GM12892 (cell line): ENCODE measurements at places on chromosomes 4 and X.

- no peak for DNase-seq
Observed at GRCh38 chr4:153346031-153346430, 1.5 kb downstream of the MND1 start.

DNA sequence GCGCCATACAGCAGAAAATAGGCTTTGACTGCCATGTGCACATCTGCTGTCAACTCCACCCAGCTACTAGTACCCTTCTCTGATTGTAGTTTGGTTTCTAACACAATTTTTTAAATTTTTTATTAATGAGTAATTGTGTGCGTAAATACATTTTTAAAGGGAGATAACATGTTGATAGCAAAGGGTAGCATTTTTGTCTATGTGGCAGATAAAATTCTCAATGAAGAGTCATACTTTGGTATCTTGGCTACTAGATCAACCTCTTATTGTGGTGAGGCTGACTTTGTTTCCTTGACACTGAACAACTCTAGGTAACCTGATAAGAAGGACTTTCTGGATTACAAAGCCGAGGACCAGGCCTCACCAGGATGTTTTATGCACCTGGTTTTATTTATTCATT, 9.5 kb downstream of the ADH4 start:
- DNase-seq: no peak

GRCh38 chrX:18422325-18422724, 3.1 kb upstream of the CDKL5 start:
- no peak for DNase-seq

- no peak for DNase-seq
Observed at GRCh38 chr4:23959396-23960148, 69.7 kb upstream of the PPARGC1A start.

GRCh38 chr4:52107336-52107735, 56.2 kb downstream of the SPATA18 start:
- no peak for DNase-seq

- DNase-seq: no peak
Observed at GRCh38 chr4:128385683-128386304, 98.2 kb upstream of the PGRMC2 start.

- no peak for DNase-seq
Observed at GRCh38 chr4:176858839-176859238, 66.1 kb upstream of the VEGFC start.

DNA sequence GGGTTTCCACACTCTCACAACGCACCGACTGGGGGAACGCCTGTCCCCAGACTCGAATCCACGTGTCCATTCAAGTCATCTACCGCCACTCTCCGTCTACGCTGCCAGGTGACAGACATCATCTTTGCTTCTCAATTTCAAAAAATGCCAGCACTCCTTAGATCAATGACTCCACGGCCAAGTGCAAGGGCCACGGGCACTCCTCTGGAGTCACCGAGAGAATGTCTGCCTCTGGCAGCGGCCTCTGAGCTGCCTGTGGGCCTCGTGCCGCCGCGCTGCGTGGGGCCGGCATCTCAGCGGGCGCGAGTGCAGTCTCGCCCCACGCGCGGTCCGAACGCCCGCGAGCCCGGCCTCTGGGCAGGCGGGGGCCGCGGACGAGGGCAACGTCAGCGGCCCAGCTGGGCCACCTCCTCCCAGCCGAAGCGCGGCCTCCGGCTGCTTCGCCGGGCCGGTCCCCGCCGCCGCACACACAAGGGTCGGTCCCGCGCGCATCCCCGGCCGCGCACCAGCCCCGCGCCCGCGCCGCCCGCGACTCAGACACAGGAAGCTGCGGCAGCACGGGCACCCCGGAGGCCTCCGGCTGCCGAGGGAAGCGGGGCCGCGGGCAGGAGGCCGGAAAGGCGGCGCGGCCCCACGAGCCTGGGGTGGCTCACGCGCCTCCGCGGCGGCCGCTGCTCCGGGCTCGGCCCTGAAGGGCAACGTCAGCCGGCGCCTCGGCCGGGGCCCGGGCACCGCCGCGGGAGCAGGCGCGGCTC, 450 bp downstream of the ACSL1 start:
- no peak for DNase-seq

DNA sequence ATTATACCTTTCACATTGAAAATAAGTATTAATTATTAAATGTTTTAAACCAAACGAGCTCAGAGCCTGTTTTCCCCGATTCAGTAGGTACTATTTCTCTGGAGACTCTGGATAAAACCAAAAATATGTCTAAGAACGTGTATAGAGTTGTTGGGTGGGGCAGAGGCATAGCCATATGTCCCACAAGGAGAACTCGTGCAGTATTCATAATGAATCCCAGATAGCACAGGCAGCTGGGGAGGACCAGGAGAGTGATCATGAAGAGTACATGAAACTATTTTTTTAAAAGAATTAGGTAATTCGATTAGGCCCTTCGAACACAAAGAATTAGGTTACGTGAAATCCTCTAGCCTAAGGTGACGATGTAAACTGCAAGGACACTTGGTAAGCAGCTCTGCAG, 76.1 kb downstream of the CLDN22 start:
- DNase-seq: no peak

DNA sequence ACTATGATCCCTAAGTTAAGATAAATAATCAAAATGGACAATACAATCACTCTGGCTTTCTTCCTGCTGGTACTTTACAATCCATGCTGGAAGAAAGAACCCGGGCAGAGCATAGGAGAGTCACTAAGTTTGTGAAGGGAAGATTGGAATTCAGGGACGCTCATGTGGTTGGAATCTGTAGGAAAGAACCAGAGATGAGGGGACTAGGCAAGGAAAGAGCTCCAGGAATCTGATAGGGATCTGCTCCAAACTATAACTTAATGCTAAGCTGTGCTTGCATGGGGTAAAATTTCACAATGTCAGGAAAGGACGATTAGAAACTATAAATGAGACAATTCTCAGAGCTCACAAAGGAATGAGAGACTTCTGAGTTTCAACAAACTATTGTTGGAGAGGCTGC, 167.5 kb downstream of the ADGRA3 start:
- DNase-seq: no peak

GRCh38 chrX:24014388-24015018, 12.5 kb downstream of the KLHL15 start:
- DNase-seq: no peak

DNA sequence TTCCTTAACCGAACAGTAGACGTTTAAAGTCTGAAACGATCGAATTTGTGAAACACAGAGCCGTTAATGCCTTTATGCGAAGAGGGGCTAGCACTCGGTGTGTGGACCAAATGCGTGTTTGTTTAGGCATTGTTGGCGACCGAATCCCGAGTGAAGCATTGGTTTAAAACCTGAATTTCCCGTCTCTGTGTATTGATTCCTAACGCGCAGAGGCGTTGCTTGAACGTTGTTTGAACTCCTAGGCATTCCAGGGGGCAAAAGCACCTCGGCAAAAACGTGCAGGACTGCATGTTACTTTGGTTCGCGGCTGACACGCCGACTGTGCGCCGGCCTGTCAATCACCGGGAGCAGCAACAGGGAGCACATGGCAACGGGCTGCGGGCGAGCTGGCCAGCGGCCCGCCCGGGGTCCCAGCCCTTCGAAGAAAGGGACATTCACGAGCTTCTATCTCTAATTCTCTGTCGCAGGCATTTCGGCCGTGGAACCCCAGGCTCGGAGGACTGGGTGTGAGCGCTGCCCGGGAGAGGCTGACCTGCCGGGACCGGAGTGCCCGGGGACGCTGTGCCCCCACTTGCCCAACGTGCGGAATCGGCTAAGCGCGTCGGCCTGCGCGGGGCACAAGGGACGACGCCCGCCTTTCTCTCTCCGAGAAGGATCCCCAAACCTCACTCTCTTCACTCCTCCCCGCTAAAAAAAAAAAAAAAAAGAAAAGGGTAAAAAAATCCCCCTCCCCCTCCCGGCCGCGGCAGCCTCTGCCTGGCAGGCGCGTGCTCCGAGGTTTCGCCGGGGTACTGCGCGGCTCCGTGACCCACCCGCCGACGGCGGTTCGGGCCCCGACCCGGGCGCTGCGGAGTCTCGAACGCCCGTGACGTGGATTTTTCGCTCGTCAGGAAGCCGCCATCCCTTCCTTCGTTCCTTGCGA, 810 bp downstream of the SPRY1 start:
- no peak for DNase-seq

- no peak for DNase-seq
Observed at GRCh38 chr4:150234246-150234645, 156.0 kb downstream of the DCLK2 start.

GRCh38 chr4:5381961-5382441, 326.4 kb downstream of the EVC2 start:
- no peak for DNase-seq

- DNase-seq: no peak
Observed at GRCh38 chr4:155403886-155404285, 27.1 kb upstream of the MAP9 start.

- DNase-seq: no peak
Observed at GRCh38 chr4:152501846-152502536, 33.9 kb downstream of the FBXW7 start.

GRCh38 chr4:163651761-163652160, 157.3 kb downstream of the TMA16 start:
- no peak for DNase-seq

DNA sequence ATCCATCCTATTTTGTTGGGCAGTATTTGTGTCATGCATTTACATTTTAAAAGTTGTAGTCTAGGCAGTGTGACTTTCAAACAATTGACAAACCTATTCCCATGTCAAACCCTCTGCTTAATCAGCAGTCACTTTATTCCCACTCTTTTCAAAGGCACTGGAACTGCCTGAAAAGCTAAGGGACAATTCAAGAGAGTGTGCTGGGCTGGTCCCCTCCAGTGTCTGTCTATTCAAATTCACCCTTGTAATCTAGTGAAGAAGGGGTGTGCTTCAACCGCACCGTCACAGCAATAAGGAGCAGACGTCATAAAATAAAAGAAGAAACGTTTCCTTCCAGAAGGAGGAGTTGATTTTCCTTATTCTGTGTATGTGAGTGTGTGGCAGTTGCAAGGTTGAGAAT, 197.0 kb upstream of the MAD2L1 start:
- no peak for DNase-seq

DNA sequence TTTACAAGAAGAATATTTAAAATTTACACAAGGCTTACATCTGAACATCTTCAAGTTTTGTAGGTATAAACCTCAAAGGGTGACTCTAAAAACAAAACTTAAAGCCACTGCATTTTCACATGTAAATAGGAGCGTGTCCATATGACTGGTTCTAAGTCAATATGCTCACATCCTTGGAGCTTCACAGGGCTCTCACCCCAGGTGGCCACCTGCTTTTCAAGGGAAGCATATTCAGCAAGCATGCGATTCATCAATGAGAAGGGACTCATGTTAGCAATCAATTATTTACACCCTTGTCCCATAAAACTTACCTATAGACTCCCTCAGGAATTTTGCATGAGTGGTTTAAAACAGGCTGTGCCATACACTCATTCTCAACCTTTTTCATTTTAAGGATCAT, 17.8 kb upstream of the KLHL34 start:
- DNase-seq: no peak

DNA sequence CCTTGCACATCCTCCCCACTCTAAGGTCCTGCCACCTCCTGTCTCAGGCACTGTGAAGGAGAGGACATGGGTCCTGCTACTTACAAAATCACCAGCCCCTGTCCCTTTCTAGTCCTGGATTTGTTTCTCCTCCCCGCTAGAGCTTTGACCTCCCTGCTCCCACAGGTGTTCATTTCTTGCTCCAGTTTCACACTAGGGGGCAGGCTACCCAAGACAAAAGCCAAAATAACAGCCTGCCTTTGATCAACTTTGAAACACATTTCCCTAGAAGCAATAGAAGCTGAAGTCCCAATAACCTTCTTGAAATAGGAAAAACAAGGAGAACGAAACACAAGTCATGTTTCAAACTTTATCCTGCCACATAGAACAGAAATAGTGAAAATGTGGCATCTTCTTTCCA, 164.4 kb downstream of the QDPR start:
- no peak for DNase-seq

DNA sequence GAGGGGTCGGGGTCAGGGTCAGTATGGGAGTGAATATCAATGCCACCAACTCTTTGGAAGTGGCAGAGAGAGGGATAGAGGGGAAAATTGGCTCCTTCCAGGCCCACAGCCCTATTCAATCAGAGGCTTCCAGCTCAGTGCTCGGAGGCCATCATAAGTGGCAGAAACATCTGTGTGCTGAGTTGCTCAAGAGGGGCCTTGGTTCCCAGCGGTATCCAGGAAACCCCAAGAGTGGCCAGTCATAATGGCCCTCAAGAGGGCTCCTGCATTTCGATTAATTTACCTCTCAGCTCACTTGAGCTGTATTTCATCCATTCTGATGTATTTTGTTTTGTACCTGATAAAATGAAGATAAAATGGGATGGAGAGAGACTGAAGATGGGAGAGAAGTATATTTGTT, 154.3 kb upstream of the EOLA2 start:
- DNase-seq: no peak

DNA sequence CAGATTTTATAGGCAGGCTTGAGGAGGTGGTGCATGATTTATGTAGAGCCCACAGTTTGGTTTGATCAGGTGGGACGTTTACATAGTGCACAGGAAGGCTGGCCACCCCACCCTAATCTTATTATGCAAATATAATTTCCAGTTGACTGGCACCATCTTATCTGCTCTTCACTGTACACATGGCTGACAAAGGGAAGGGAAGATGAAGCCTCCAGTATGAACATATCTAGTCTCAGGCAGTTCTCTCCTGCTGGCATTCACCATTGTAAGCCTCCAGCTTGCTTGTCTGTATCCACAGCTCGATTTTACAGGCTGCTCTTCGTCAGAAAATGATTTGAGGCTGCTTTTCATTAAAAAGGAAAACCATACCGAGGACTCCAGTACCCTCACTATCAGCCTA, 278.3 kb downstream of the TECRL start:
- DNase-seq: no peak

- no peak for DNase-seq
Observed at GRCh38 chrX:138006180-138006579, 440.3 kb downstream of the ZIC3 start.

- no peak for DNase-seq
Observed at GRCh38 chr4:99104153-99104552, 15.6 kb upstream of the ADH5 start.

- DNase-seq: peak; percentile 41
Observed at GRCh38 chr4:41257257-41257901, 651 bp downstream of the UCHL1 start.

- DNase-seq: no peak
Observed at GRCh38 chr4:41124916-41125548, 89.3 kb downstream of the APBB2 start.

DNA sequence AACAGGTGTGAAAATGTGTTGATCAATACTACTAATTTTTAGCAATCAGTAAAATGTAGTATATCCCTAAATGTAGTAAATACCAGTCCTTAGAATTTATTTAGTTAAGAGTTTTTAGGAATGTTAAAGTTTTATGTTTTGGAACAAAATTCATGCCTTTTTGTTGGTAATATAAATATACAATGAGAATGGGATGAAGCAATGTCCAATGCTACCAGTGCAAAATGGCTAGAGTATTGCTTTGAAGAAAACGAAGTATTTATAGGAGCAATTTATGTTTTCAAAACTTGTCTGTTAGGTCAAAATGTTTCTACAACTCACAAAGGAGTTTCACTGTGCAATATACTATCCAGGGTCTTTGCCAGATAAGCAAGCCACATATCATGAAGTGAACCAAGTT, 851.5 kb downstream of the PCDH18 start:
- no peak for DNase-seq
